ENCODE measurements at places on chromosomes 4 and X.

DNA sequence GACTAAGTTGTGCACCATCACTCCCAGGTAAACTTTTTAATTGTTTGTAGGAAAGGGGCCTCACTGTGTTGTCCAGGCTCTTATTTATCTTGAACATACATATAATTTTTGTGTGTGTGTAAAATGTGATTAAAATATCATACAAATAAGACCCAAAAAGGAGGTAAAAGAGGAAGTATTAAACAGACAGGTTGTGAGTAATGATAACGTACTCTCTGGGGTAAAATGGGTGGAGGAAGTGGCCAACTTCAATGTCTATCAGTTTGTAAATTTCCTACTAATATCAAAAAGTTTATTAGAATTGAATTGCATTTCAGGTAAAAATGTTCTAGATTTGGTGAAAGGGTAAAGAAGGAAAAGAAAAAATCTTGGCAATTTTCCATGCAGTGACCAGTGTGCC lies 48.8 kb downstream of the SULT1E1 start:
- DNase-seq: no peak

GRCh38 chr4:102705391-102705935 lies 55.3 kb downstream of the MANBA start:
- no peak for DNase-seq

DNA sequence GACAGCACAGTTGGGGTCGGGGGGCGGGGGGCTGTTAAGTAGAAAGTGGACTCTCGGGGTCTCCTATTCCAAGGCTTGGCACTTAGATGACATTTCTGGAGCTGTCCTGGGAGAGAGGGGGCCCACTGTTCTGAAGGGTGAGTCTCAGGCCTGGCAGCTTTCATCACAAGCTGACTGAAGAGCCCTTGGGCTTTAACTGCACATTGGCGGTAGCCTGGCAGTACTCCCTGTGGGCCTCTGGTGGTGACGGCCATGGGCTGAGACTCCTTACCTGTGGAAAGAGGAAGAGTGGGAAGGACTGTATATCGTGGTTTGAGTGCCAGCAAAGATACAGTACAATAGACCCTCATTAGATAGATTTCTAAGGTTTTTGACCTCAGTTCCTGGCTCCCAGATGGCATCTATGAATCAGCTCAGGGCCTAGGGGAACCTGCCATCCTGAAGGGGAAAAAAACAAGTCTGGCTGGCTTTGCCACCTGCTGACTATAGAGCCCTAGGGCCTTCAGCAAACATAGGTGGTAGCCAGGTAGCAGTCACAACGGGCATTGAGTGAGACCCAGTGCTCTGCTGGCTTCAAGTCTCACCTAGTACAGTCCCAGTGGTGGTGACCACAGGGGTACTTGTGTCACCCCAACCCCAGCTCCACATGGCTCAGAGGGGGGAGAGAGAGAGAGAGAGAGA lies 87.9 kb downstream of the ANKRD17 start:
- no peak for DNase-seq

GRCh38 chr4:74317616-74318246 lies 9.5 kb downstream of the EPGN start:
- DNase-seq: no peak

DNA sequence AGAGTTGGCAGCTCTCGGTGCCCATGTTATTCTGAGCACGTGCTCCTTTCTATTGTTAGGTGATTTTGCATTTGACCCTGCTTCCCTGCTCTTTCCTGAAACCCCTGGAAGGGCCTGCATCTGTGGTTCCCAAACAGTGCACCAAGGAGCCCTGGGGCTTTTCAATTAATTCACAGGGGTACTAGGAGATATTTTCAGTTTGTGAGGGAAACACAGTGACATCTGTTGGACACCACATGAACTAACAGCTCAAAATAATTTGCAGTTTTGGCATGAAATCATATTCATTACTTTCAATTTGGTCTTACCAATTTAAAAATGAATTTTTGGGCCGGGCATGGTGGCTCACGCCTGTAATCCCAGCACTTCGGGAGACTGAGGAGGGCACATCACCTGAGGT lies 156.6 kb downstream of the GATB start:
- DNase-seq: no peak

DNA sequence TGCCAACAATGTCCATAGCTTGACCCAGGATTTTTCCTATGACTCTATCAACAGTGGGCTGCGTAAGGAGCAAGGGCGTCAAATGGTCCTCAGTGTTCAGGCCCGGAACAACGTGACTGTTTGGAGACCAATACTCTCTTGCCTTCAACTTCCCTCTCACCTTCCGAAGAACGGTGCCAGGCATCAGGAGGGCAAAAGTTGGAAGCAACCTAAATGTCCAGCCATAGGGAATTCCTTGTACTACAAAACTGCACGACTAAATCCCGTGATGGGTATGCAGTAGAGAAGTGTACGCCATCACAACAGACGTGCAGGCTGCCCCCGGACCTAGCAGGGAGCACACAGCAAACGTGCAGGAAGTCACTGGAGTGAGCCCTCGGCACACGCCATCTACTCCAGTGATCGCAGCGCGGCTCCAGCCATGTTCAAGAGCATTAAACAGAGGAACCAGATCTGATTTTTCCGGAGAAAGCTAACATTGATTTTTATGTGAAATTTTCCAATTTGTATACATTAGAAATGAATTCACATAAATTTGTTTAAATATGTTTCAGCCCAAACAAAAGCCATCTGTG lies 79.0 kb downstream of the JAKMIP1 start:
- no peak for DNase-seq

DNA sequence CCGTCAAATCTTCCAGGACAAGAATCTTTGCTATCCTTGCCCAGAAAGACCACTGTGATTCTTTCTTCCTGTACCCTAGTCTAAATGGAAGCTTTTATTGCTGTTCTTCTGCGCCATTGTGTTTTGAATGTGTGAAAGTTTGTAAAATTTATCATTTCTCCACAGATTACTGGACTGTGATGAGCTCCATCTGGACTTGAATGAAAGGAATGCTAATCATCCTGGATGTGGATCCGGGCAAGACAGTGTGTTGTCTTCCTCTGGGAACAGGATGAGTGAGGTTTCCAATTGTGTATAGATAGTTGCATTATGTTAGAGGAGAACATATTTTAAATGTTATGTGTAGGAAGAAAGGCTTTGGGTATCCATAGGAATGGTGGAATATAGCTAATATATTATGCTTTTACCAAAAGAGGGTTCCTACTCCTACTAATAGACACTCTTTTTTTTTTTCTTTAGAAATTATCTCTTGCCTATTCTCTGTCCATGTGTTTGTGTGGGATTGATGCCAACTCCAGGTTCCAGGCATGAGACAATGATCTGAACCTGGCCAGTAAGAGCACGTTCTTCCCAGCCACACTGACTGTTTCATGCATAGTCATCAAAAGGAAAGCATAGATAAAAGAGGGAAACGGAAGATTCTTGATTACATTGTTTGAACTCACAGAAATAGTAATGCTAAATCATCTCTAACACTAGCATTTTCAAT lies 803.6 kb upstream of the ADGRL3 start:
- DNase-seq: no peak

DNA sequence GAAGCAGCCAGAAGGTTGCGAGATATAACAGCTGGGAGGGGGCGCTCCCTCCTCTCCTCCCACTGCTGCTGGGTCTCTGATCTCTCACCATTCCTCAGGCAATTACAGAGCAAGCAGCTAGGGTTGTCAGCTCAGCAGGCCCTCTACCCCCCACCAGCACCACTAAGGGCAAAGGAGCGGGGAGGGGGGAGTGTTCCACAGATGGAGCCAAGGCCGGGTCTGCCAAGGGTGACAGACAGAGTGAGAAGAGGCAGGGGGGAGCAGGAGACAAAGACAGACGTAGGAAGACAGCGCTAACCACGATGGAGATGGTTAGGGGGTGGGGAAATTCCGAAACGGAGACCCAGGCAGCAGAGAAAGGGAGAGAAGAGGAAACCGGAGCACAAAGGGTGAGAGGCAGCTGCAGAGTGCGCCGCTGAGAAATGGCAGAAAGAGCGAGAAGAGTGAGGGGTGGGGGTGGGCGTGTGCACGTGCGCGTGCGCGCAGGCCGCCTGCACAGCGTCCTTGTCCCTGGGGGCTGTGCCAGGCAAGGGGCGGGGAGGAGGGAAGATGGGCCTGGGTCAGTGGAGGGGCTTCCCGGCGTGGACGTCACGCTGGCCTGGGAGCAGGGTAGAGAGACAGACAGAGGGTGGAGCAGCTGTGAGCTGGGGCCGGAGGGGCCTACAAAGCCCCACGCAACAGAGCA lies 6.9 kb downstream of the L1CAM start:
- no peak for DNase-seq

- no peak for DNase-seq
Observed at GRCh38 chrX:28876901-28877300, 289.7 kb downstream of the IL1RAPL1 start.

- DNase-seq: no peak
Observed at GRCh38 chrX:137263374-137263773, 229.6 kb upstream of the GPR101 start.

GRCh38 chr4:178174756-178175155 lies 732.5 kb upstream of the AGA start:
- DNase-seq: no peak

- no peak for DNase-seq
Observed at GRCh38 chr4:155530857-155531256, 135.8 kb upstream of the GUCY1A1 start.

- DNase-seq: no peak
Observed at GRCh38 chrX:41895826-41896225, 27.5 kb downstream of the CASK start.

- DNase-seq: no peak
Observed at GRCh38 chr4:15753786-15754185, 24.3 kb upstream of the CD38 start.

DNA sequence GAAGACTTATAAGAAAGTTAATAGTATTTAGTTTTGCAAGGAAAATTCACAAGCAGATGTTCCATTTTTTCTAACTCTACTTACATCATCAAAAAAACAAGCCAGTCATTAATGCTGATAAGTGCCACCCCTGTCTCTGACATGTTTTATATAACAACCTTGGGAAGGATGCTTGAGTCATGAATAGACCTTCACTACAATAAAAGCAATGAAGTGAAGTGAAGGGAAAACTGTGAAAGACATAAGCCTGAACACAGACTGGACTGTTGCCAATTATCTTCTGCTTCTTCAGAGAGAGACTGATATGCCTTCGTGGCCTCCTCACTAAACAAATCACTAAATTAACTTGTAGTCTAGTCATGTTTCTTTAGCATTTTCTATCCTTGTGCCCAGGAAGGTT lies 353.2 kb downstream of the PDHA2 start:
- DNase-seq: no peak

GRCh38 chr4:141898346-141898745 lies 262.0 kb downstream of the IL15 start:
- no peak for DNase-seq

GRCh38 chrX:86507331-86507730 lies 359.1 kb downstream of the DACH2 start:
- no peak for DNase-seq

DNA sequence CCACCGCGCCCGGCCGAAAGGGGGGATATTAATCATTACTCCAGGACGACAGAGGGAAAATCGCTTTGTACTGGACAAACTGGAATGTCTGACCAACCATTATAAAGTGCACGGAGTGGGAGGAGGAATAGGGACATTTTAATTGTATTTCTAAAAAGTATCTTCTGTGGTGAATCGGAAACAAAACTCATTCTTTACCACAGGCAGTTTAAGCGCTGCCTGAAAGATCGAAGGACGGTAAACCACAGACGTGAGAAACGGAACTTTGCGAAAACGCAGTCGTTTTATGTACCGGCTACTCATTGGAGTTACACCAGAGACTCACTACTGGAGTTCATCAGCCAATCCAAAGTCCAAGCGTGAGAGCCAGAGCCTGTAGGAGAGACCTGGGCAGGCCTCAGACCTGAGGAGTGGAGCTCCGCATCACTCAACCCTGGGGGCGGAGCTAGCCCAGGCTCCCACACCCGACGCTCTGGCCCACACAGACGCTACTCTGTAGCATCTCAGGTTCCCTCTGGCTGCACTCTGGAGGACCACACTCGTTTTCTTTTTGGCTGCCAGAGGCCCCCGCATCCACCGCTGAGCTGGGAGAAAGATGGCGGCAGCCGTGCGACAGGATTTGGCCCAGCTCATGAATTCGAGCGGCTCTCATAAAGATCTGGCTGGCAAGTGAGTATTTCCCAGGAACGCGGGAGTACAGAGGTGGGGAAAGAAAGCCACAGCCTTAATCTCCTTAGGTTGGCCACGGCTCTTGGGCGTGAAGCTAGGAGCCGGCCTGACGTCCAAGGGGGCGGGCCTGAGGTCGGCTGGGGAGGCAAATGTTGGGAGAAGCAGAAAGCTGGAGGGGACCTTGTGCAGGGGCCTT lies at the start of gene COPS4:
Gene COPS4, plus strand, starts transcription at position 554 of the 865 bp plus-strand sequence. Its CDS starts 42 bp downstream, at position 596.
- DNase-seq: peak; percentile 100

GRCh38 chr4:110632506-110633357 lies 9.9 kb upstream of the PITX2 start:
- no peak for DNase-seq

DNA sequence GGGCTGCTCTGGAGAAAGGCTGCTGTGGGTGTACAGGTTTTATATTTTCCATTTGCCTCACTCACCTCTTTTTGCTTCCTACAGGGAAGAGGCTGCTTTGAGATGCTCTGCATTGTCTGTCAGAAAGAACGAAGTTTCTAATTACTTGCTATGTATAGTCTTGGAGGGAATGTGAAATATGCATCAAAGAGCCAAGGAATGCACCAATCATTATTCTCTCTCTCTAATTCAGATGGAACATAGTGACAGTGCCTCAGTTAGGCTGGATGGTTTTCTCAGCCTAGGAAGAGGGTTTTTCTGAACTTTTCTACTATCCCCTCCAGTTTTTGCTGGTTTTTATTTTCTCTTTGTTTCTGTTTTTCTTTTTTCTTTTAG lies 106.8 kb upstream of the SLC4A4 start:
- no peak for DNase-seq

DNA sequence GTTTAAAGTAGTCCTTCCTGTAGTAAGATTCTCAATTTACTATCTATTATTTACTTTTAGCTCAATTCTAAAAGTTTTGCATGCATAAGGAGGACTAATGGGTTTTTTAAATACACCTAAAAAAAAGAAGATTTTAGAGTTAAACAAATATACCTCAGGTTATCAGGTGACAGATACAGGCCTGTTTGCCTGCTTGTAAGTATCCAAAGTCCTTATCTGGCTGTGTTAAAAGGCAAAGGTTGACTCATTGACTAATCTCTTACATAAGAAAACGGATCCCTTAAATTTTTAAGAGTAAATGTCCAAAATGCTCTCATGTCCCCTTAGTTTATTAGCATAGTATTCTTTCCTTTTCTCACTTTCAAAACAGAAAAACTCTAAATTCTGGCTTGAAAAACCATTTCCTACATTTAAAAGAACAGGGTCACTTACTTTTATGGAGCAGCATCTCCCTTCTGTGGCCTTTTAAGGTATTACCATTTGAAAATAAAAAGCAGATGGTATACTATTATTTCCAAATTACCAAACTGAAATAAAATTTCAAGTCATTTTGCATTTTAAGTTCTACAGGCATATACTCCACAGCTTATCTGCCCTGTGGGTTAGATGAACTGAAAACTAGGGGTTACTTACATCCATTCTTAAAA lies 4.5 kb downstream of the CBR4 start:
- no peak for DNase-seq

DNA sequence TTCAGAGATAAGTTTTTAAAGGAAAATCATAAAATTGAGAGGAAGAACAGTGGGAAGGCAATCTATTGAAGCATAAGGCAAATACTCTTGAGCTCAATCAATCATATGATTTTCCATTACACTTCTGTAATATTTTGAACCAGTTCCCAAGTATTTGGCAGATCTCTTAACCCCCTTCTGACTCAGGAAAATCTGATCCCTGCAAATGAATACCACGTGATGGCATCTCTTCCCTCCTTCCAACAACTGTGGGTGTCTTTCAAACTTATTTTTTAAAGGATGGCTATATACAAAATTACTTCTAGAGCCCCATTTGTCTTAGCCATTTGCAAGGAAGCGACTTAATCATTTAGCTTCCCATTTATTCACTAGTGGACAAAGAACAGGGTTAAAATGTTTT lies 41.9 kb downstream of the AMOT start:
- no peak for DNase-seq

All from pons (tissue), 1 donor.